Putamen (tissue), 1 donor: ENCODE measurements at places on chromosomes 13 and 19.
A peak's percentile ranks its signal among the peaks of the same experiment; 100 is the strongest.

GRCh38 chr19:1163934-1164683, 10.0 kb downstream of the SBNO2 start:
- no peak for DNase-seq

- no peak for DNase-seq
These were observed 5.1 kb downstream of the DNMT1 start for GRCh38 chr19:10189616-10190015.

DNA sequence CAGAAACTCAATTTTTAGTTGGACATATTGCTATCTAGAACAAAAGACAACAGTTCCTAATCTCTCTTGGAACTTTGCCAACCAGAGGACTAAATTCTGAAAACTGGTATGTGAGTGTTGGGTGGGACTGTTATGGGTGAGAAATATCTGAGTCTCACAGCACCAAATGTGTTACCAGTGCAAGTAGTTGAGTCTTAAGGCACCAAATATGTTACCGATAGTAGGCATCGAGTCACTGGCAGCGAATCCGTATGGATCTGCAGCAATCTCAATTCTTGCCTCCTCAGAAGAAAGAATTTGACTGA, 575.2 kb downstream of the DACH1 start:
- no peak for DNase-seq

GRCh38 chr19:15280915-15281683, 48.9 kb upstream of the EPHX3 start:
- DNase-seq: peak; percentile 76

- no peak for DNase-seq
These were observed 405.1 kb downstream of the FOXO1 start for GRCh38 chr13:40261336-40261735.

DNA sequence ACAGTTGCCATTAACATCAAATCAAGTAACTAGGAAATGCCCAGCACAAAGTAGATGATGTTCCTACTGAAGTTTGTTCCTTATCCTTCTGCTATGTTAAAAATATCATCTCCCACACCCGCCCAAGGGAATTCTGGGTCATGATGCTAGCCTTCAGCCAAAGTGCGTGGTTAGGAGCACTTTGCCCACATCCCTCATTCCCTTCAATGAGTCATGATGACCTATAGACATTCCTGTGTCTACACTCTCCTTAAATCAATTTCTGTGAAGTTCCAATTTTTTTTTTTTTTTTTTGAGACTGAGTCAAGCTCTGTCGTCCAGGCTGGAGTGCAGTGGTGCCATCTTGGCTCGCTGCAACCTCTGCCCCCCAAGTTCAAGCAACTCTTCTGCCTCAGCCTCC, 17.0 kb downstream of the RXFP2 start:
- no peak for DNase-seq

DNA sequence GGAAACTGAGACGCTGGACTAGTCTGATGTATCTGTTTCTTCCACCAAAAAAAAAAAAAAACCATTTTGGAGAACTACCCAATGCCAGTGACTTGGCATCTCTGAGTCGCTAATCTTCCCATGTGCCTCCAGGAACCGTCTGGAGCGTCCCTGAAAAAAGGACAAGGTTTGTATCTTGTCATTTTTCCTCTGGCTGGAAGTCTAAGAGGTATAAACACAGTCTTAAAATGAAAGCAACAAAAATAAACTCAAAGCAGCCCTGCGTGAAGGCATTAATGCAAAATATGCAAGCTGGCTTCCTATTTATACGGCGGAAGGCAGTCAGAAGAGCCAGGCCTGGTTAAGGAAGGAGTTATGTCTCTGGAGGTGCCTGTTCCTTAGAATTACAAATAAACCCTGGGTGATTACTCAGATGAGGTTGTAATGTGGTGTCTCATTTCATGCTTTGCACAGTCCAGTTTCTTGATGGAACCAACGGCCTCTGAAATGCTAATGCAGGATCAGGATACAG, 20.3 kb downstream of the ACTN4 start:
- DNase-seq: no peak

DNA sequence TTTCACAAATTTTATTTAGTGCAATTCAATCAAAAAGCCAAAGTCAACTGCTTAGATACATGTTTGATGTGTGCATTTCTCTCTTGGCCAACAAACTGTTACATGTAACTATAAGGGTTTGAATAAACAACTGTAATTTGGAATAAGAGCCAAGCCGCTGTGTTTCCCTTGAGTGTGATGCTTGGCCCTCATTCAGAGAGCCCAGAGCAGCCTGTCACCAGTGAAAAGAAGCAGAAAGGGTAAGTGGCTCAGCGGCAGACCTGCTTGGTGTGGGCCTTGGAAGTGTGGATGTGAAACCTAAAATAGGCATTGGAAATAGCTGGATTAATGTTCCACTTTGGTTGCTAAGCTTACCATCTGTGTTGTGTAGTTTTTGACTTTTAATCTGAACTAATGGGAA, 924.6 kb downstream of the OLFM4 start:
- no peak for DNase-seq

DNA sequence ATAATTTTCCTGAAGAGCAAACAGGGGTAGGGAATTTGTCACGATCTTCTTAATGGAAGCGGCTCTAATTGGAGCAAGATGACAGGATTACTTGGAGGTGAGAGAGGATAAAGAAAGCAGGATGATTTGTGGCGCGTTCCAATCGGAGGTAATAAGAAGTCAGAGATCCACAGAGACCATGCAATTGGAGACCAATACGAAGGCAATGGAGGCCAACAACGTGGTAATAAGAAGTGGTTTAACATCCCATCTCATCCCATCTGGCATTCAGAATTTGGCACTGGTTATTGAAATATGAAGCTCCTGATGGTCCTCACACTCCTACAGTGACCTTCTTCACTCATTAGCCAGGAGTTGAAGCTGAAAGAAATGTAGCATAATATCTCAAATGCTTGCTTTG, 130.6 kb downstream of the DLEU7 start:
- no peak for DNase-seq

GRCh38 chr13:36829753-36830152, 10.7 kb downstream of the RFXAP start:
- no peak for DNase-seq

DNA sequence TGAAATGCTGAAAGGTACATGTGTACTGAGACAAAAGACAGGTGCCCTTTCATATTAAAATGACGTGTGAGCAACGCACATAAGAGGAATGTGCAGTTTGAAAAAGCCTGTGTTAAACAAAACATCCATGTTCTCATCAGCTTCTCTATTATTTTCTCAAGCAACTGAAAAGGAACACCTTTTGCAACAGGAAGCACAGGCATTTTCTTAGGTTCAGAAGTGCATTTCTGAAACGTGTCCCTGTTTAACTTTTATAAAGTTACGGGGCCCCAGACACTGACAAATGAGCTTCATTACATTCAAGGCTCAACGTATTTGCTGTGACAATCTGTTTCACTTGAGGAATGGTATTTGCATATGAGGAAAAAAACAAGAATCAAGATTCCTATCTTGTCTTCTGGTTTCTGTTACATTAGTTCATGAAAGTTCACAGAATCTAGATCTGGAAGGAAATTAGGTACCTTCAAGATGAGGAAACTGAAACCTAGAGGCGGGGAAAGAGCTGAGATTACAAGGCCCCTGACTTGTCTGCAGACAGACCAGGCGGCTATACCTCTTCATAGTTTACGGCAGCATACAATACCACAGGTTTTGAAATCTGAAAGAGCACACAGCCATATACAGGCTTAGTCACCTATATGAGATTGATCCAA, 431.7 kb downstream of the KLF12 start:
- DNase-seq: no peak

- DNase-seq: no peak
These were observed 518 bp downstream of the TFDP1 start for GRCh38 chr13:113584870-113585671.
